Activated T-cell treated with anti-CD3 and anti-CD28 coated beads for 1 hour (primary cell): ENCODE measurements at places on chromosomes 7 and 10.

GRCh38 chr10:103820101-103821062, 35.0 kb downstream of the SH3PXD2A start:
- no peak for DNase-seq

GRCh38 chr7:50538478-50538877, 26.7 kb downstream of the DDC start:
- DNase-seq = no peak

DNA sequence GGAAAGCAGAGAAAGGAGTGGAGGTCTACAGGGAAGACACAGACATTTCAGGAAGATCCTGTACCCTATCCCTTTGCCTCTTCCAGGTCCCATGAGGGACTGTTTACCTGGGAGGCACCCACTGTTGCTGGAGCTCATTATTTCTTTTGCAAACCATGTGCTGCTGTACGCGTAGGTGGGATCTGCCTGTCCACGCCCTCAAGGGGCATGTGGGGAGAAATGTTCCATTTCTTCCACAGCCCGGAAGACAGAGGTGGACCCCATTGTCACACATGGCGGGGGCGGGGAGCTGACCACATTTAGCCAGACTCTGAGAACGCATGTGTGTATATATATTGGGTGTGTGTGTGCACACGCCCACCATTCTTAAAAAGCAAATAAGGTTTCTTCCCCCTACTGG, 2.0 kb downstream of the PLXNA4 start:
- DNase-seq = no peak

GRCh38 chr7:136870866-136871487, 2.5 kb downstream of the CHRM2 start:
- no peak for DNase-seq

DNA sequence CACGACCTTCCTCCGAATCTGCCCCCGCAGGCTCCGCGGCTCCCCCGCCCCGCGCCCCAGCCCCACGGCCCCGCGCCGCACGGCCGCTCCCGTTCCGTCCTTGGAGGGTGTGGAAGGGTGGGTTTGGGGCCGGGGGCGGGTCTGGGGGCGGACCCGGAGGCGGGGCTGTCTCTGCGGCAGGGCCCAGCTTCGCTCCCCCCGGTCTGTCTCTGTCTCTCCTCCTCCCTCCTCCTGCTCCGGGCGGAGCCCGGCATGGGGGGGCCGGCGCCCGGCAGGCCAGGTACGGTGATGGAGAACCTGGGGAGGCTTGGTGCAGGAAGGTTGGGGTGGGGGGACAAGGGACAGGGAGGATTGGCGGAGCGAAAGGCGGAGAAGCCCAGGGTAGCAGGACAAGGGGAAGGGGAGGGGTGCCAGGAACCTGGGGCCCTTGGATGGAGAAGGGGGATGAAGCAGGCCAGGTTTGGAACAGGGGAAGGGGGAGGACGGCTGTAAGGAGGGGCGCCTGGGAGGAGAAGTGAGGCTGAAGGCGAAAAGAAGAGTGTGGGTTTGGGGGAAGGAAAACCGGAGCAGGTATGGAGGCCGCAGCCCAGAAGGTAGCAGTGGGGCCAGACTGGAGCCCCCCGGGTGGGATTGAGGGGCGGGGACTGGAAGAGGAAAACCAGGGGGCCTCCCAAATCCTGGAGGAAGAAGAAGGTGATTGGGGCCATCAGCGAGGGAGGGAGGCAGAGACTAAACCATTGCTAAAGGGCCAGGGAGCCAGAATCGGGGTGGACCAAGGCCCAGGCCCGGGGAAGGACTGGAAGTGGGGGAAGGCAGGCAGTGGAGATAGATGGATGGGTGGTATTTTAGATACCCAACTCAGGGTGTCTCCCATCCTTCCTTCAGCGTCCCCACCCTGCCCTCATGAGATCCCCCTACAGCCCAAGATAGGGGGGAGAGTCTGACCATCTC, at the start of gene NYAP1:
Gene NYAP1, plus strand, starts transcription at position 206 of the 951 bp plus-strand sequence. CDS start 1,385 bp downstream, outside the sequence.
- peak; percentile 33 for DNase-seq

GRCh38 chr7:22433710-22434460, 66.1 kb downstream of the STEAP1B start:
- DNase-seq = no peak

DNA sequence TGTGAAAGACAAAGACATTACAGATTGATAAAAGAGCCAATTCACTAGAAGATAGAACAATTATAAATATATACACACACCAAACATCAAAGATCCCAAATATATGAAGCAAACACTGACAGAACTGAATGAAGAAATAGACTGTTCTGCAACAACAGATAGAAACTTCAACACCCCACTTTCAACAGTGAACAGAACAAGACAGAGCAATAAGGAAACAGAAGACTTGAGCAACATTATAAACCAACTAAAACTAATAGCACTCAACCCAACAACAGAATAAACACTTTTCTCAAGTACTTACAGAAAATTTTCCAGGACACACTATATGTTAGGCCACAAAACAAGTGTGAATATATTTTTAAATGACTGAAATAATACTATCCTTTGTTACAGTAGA, 10.9 kb downstream of the CDCA7L start:
- no peak for DNase-seq

DNA sequence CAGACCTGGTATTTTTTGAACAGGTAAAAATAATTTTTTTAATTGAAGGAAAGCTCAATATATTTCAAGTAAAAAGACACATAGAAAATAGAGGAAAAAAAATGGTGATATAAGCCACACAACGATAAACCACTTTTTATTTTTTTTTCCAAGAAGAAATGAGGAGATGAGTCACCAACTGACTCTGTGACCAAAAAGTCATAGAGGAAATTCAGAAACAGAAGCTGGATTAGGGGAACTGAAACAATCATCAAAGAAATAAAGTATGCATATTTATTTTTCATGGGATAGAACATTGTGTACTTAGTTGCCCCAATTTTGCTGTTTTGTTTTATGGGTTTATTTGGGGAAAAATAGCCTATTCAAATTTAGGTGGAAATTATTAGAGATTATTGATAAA, 176.8 kb upstream of the AGR3 start:
- DNase-seq = no peak

DNA sequence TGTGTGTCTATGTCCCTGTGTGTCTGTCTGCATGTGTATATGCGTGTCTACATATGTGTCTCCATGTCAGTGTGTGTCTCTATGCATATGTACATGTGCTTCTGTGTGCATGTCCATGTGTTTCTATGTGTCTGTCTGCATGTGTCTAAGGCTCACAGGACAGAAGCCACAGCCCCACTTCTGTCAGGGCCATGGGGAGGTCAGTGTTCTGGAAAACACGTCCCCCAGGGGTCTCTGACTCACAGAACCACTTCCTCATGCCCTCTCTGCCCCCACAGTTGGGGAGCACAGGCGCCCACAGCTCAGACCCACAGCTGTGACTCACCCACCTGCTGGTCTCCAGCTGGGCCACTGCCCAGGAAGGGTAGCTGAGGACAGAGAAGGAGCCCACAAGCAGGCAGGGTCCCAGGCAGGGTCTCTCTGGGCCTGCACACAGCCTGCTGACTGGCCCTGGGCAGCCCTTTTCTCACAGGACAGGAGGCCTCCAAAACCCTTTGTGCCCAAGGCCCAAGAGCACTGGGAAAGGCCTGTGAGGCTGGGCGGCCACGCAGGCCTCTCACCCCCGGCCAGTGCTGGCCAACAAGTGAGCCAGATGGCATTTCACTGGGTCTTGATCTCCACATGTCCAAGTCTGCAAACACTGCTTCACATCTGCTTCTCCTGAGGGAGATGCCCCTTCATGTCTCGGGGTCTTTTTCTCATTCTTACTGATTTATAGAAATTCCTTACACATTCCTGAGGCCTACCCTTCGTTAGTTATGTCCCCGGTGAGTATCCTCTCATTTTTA, 102.9 kb upstream of the FAM20C start:
- no peak for DNase-seq

- DNase-seq = no peak
Observed at GRCh38 chr10:51896849-51897248, 197.5 kb upstream of the CSTF2T start.

GRCh38 chr7:109868215-109868860, 1222.6 kb upstream of the LRRN3 start:
- no peak for DNase-seq

- no peak for DNase-seq
Observed at GRCh38 chr10:26199841-26200240, 16.7 kb upstream of the GAD2 start.

GRCh38 chr7:67809586-67809985, 813.0 kb downstream of the TYW1 start:
- no peak for DNase-seq

DNA sequence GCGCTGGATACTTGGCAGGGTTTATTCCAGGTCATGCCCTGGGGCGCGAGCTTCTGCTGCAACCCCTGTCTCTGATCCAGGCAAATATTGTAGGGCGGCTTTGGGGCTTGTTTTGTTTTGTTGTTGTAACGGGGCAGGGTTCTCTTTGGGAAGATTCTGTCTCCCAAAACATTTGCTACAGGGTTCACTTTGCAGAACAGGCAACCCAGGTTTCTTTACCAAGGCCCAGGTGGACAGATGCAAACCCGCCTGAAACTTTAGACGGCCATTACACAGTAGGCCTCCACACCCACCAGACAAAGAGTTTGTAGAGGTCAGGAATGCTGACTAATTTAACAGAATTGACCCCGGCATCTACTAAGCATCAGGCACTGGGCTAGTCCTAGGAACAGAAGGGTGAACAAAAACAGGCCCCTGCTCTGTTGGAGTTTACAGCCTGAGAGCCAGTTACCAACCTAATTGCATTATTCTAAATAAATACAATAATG, 567 bp upstream of the CDCA7L start:
- DNase-seq = no peak

- no peak for DNase-seq
Observed at GRCh38 chr10:34687434-34688210, 127.5 kb downstream of the PARD3 start.

- DNase-seq = no peak
Observed at GRCh38 chr7:66967029-66967428, 28.4 kb downstream of the SBDS start.

GRCh38 chr7:142689439-142690120, 59.7 kb upstream of the PRSS1 start:
- no peak for DNase-seq

GRCh38 chr10:49612513-49613164, 1.2 kb upstream of the CHAT start:
- DNase-seq = no peak

DNA sequence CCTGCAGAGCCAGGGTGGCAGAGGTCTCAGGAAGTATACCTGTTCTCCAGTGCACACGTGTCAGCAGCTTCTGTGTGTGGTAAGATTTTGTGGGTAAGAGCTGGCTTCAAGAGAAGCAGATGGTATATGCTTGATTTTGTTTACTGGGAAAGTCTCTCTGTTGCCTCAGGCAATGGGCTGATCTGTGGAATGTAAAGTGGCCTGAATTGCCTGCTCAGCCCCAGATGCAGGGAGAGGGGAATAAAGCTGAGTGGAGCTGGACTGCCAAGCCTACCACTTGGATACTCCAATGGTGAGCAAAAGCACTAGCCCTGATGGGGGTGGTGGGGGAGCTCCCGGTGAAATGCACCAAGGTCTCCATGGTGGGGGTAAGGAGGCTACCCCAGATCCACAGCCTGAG, 156.1 kb downstream of the WDR11 start:
- DNase-seq = no peak

- DNase-seq = no peak
Observed at GRCh38 chr10:96992721-96993120, 160.6 kb downstream of the LCOR start.

DNA sequence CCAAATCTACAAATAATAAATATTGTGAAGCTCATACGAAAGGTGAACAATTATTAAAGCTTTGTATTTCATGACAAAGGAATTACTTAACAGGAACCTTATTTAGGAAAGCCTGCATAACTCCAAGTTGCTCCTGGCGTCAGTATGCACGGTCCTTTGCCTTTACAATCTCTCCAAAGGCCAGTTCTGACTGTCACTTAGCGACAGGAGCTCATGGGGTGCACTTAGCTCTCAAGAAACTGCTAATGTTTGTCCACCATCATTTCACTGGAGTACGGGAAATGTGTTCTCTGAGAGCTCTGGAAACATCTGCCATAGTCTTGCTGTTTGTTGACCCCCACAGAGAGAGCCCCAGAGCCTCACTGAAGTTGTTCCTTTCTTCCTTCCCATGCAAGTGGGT, 781.5 kb upstream of the POM121L12 start:
- DNase-seq = no peak

GRCh38 chr7:111744501-111745155, 182.3 kb upstream of the IMMP2L start:
- DNase-seq = no peak

GRCh38 chr7:26101361-26102151, 50.4 kb upstream of the NFE2L3 start:
- DNase-seq = no peak

GRCh38 chr7:8125680-8126444, 136.1 kb downstream of the ICA1 start:
- peak; percentile 60 for DNase-seq

DNA sequence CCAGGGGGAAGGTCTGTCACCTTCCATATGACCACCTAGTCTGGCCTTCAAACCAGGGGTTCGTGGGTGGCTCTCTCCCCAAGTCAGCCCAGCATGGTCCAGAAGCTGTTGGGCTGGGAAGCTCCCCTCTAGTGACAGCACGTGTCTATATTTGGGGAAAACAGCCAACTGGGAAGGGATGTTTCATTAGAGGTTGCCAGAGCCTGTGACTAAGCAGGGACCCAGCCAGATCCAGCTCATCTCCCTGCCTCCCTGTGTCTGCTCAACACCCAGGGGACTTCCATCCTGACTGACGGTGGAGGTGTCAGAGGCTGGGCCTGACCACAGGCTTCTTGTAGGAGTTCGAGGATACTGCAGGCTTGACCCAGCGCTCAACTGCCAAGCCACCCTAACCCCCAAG, 10.5 kb downstream of the STYXL1 start:
- no peak for DNase-seq

- no peak for DNase-seq
Observed at GRCh38 chr10:103448746-103449145, 3.4 kb downstream of the CALHM2 start.

DNA sequence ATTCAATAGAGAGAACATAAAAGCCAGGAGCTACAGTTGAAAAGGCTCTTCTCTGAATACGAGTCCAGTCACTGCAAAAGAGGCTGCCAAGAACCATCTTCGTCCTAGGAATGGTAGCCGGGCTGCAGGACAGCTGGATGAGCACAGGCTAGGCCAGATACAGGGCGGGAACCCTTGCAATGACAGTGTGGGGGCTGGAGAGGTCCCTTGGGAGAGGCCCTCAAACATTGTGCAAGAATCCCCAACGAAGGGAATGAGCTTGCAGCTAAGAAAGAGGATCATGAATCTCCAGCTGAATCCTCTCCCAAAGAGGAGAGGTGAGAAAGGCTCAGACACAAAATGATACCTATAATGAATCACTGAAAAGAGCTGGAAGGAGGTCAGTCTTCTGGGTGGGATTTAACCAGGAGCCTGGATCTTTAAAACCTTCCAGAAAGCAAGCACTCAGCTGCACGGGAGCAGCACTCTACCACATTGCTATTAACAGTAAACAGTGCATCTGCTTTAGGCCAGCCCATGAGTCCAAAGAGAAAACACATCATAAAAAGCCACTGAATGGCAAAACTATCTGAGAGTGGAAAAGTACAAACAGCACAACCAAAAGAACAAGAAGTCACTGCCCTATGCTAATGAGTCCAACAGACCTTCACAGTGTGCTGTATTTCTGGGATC, 287.9 kb downstream of the TNS3 start:
- no peak for DNase-seq
